NCI-H510A (cell line): ENCODE measurements at places on chromosomes 11 and 22.

DNA sequence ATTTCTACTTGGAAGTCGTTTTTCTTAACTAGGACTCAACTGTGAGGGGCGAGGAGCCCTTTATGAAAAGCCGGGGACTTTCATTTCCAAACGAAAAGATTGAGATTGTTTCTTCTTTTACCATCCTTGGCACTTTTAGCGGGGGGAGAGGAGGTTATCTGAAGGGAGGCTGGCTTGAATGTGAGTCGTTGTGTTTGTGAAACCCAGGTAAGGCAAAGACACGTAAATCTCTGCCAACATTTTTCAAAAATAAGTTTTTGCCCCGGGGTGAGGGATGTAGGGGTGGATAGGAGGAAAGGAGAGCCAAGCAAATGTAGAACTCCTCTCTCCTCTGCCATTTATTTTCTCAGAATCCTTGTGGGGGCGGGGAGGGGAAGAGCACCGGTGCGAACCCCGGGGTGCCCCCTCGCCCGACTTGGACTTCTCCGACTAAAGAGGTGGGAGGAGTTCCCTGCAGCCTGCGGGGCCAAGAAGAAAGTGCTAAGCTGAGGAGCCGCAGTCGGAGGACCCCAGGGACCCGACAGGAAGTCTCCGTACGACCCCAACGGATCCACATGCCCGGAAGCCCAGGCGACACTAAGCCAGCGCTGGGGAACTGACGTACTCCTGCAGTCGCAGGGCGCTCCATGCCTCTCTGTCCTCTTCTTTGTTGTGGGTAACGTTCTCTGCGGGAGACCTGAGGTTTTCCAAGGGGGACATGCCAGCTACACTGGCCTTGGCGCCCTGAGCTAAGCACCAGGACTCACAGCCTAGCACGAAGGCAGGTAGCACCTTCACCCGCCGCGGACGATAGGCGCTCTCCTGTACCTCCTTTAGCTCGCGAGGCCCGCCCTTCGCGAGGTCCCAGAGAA is 2.4 kb upstream of the WT1 start:
- no peak for DNase-seq

- DNase-seq: no peak
Observed at GRCh38 chr11:64566042-64566914, 24.7 kb upstream of the SLC22A12 start.

DNA sequence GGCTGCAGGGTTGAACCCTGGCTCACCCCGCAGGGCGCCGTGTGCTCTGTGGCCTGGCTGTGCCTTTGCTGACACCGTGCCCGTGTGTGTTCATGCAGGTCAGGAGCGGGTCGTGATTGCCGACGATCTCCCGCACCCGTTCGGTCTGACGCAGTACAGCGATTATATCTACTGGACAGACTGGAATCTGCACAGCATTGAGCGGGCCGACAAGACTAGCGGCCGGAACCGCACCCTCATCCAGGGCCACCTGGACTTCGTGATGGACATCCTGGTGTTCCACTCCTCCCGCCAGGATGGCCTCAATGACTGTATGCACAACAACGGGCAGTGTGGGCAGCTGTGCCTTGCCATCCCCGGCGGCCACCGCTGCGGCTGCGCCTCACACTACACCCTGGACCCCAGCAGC is 47.0 kb upstream of the PPP6R3 start:
- DNase-seq: no peak

- no peak for DNase-seq
Observed at GRCh38 chr11:31823644-31824331, 12.7 kb upstream of the PAX6 start.

- no peak for DNase-seq
Observed at GRCh38 chr22:40484906-40485669, 114.7 kb downstream of the SGSM3 start.

- DNase-seq: no peak
Observed at GRCh38 chr22:46827136-46827780, 64.8 kb downstream of the TBC1D22A start.

- DNase-seq: no peak
Observed at GRCh38 chr22:25623310-25623734, 58.8 kb downstream of the GRK3 start.

DNA sequence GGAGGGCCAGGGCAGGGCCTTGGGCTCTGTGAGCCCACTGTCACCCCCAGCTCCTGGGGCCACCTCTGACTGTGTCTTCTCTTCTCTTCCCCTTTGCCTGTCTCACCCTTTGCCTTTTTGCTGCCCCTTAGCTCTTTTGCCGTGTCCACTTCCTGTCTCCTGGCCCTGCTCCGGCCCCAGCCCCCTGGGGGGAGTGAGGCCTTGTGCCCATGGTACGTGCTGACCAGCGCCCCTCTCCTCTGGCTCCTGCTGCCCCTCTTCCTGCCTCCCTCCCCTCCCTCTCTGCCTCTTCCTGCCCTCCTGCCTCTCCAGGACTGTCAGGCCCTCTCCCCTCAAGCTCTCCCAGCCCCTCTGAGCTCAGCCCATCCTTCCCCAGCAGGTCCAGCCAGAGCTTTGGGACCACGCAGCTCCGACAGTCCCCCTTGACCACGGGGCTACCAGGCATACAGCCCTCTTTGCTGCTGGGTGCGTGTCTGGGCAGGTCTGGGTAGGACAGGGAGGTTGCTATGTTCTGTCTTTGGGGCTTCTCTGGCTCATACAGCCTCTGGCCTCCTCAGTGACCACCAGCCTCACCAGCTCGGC is 11.7 kb downstream of the TMEM258 start:
- no peak for DNase-seq
